Non-pigmented ciliary epithelial cell (primary cell): ENCODE measurements at places on chromosomes 6 and 20.

- DNase-seq, result no peak
These were observed 62.3 kb upstream of the SNX9 start for GRCh38 chr6:157760589-157761330.

GRCh38 chr20:24737212-24737850 is 211.7 kb upstream of the CST7 start:
- DNase-seq, result no peak

DNA sequence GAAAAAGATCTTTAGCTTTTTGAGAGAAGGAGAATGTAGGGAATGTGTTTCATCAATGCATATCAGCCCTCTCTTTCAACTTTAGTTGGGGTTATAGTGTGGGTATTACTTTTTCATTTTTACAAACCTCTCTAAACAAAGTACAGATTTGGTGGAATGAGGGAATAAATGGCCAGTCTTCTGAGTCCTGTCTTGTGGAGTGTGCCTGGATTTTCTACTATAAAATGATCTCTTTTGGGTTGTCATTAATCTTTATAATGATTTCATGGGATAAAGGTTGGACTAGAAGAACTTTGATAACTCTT is 209.3 kb downstream of the RNF144B start:
- DNase-seq, result no peak

DNA sequence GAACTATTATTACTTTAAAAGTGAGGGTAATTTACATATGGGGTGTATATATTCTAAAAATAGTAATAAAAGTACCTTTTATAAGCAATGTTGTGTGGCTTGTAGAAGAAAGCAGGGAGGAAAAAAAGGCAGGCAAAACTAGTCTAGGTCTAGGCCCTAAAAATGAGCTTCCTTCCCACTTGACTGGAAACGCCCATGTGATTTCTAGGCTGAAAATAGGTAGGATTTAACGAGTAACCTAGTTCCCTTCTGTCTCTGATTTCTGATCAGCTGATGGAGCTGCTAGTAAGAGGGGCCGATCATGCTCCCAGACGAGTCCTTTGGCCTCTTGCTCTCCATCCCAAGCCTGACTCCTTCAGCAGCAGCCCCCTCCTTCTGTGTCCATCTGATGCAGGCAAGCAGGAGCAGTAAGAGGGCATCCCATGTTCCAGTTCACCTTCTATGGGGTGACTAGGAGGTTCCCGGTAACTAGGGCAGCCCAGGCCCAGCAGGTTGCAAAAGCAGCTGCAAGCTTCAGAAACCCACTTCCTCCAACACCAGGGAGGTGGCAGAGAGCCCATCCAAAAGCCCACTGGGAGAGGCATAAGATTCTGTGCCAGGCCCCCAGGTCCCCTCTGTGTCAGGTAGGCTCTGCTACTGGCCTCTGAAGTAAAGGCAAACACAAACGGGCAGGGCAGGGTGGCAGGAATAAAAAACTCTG is 24.4 kb downstream of the TBC1D20 start:
- no peak for DNase-seq

GRCh38 chr20:62045529-62046285 is 20.0 kb downstream of the TAF4 start:
- DNase-seq, result no peak

GRCh38 chr20:13991311-13991710 is 897 bp upstream of the SEL1L2 start:
- no peak for DNase-seq

- peak; percentile 46 for DNase-seq
These were observed 60.2 kb downstream of the GCLC start for GRCh38 chr6:53484476-53485280.
